ENCODE measurements at places on chromosomes 16 and 17. TPM values are rescaled to one million over a fixed set of nuclear protein-coding genes. Genes with fewer than 3 reads are reported as not detected.
A peak's percentile ranks its signal among the peaks of the same experiment; 100 is the strongest.

DNA sequence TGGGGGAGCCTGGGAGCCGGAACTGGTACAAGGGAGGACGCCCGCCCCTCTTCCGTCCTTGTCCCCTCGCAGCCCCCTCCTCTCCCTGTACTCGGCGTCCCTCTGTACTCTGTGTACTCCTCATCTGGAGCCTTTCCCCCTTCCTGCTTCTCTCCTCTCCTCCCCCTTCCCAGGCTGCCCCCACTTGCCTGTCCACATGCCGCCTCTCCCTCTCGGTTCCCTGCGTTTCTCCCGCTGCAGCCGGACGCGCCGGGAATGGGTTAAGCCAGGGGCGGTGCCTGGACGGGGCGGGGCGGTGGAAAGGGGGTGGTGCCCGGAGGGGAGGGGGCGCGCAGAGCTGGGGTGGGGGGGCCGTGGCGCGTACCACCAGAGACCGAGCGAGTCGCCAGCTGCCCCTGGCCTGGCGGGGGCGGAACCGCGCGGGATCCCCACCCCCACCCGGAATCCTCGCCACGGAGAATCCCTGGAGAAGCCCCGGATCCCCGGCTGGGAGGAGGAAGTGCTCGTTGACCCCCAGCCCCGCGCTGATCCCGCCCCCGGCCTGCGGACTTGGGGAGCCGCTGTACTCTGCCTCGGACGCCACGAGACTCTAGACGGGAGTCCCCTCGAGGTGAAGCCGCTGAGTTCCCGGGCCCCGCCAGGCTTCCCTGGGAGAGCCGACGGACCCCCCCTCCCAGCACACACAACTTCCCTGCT, 22.6 kb downstream of the GJD3 start:
- DNase-seq, result no peak

- no peak for DNase-seq
These were observed 26.5 kb upstream of the SLC25A19 start for GRCh38 chr17:75315541-75316243.

GRCh38 chr16:81535679-81536360, 91.2 kb downstream of the CMIP start:
- no peak for DNase-seq

DNA sequence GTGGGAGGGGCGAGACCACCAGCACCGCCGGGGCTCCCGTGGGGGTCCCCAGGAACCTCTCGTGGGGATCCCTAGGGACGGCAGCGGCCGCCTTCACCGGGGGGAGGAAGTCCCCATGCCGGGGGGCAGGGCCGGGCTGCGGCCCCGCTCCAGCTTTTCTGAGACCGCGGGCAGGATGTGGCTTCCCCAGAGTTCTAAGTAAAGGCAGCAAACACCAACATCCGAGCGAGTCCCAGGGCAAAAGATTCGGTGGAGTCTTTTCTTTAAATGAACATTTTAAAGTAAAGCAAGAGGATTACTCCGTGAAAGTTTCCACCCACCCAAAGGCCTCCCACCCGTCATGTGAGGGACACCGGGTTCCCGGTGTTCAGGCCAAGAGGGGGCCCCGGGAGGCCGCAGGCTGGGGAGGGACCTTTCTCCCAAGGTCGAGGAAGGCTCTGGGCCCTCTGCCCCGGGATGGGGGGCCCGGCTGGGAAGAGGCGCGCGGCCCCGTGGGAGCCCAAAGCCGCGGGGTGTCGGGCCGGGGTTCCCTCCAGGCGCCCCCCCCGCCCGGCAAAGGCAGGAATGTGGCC, 137.2 kb upstream of the RPH3AL start:
- peak; percentile 90 for DNase-seq

DNA sequence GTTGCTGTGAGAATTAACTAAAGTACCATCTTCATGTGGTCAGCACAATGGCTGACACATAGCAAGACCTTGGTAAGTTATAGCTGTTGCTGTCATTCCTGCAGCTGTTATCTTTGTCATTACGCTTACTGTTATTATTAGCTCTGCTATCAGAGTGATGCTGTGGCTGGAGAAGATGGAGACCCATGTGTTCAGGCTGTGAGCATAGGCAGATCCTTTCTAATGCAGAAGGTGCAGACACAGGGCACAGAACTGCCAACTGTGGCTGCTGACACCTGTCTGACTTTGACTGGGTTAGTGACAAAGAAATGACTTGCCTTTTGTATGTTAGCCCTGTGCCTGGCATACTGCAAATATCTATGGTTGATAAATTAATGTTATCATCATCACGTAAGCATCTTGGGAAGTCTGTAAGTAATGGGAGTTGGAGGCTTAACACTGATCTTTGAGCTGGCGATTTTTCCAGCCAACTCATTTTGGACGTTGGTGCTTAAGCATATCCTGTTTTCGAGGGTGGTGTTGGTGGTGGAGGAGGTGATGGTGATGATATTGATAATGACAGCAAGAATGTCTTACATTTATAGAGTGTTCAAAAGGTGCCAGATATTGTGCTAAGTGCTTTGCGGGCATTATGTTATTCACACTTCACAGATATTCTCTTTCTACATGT, 695.3 kb downstream of the WWOX start:
- DNase-seq, result no peak

DNA sequence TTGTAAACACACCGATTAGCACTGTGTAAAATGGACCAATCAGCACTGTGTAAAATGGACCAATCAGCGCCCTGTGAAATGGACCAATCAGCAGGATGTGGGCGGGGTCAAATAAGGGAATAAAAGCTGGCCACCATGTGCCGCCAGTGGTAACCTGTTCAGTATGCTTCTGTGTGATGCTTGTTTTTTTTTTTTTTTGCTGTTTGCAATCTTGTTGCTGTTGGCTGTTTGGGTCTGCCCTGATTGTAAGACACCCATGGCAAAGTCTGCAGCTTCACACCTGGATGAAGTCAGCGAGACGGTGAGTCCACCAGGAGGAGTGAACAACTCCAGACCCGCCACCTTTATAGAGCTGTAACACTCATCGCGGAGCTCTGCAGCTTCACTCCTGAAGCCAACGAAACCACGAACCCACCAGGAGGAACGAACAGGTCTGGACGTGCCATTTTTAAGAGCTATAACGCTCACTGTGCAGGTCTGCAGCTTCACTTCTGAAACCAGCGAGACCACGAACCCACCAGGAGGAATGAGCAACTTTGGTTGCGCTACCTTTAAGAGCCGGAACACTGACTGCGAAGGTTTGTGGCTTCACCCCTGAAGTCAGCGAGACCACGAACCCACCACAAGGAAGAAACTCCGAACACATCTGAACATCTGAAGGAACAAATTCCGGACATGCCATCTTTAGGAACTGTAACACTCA, 85.0 kb upstream of the MED9 start:
- no peak for DNase-seq

Gene NPW
- total RNA-seq, result 0.66 TPM

Gene METRN
- total RNA-seq, result 21.9 TPM

Gene IL21R
- 10.7 TPM for total RNA-seq

Data from thymus (tissue), 14 donors.